ENCODE measurements at places on chromosomes 7 and 10.

DNA sequence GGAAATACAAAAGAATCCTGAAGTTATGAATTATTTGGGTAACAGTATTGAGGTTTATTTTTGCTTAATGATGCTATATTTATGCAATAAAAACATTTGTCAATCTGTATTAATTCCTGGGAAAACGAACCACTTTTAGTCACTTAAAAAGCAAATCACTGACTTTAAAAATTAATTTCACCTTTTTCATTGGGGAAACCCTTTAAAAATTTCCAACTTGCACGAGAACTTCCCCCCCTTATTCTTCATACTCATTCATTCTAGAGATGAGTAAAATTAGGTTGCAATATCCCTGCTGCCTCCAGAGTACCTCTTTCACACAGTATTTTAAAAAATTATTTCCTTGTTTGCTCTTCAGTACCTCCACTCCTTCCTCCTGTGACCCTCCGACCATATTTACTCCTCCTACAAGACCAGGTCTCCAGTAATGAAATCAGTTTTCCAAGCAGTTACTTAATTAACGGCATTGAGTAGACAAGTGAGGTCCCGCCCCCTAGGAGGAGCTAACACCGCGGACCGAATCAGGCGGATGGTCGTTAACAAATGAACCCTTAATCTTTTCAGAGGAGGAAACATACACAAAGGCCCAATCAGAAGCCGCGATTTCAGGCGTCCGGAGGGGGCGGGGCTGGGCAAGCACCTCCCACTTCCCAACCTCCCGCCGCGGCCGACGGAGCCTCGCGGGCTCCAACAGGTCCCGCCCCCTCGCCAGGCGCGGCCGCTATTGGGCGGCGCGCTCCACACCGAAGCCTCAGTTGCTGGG lies 465 bp upstream of the TRIM24 start:
- DNase-seq, result peak; percentile 97

GRCh38 chr7:96315125-96315512 lies 6.8 kb downstream of the SLC25A13 start:
- DNase-seq, result no peak

DNA sequence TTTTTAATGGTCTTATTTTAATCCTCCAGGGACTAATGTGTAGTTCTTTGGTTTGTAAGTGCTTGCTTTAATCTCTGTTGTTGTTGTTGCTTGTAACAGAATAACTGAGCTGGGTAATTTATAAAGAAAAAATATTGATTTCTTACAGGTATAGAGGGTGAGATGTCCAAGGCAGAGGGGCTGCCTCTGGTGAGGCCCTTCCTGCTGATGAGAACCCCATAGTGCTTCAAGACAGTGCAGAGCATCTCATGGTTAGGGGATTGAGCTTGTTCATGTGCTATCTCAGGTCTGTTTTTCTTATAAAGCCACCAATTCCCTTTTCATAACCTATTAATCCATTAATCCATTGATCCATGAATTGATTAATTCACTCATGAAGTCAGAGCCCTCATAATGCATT lies 516.3 kb upstream of the KCND2 start:
- DNase-seq, result no peak

DNA sequence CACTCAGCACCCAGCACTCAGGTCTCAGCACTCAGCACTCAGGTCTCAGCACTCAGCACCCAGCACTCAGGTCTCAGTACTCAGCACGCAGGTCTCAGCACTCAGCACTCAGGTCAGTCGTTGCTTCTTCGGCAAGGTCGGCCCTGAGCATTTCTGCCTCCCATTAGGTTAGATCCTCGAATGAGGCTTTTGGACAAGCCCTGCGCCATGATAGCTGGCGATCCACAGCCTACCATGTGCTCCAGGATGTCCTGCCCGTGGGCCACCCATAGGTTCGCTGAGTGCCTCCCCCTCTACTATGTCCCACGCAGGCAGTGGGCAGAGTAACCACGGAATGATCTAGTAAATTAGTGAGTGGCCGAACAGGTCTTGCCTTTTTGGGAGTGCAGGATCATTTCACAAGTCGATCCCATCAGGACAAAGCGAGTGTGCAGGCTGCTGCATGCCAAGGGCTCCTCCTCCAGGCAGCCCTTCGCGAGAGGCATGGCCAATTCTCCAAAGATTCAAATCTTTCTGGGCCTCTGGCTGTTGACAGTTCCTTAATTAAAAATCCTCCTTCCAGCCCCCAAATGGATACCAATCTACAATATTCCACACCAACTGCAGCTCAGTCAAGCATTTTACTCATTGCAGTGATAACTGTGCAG lies 206.3 kb downstream of the ADARB2 start:
- no peak for DNase-seq

DNA sequence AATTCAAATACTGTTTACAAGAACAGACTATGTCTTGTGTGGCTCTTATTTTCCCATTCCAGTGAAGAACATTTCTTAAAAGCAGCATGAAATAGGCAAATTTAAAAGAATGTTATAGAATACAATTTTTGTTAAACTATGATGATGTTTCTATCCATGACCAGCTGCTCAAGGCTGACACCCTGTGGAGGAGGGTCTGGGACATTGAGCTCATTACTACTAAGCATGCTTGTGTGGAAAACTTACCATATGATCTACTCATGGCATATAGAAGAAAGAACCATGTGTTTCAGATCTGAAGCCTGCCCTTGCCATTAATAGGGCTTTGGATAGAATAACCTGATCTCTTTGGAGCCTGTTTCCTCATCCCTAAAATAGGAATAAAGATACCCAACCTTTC lies 125.0 kb downstream of the FOXP2 start:
- DNase-seq, result no peak

GRCh38 chr10:7027913-7028808 lies 382.7 kb downstream of the SFMBT2 start:
- no peak for DNase-seq

GRCh38 chr10:133258818-133259601 lies 17.7 kb downstream of the ADAM8 start:
- DNase-seq, result peak; percentile 36

- DNase-seq, result peak; percentile 66
Observed at GRCh38 chr7:2632733-2633537, 1.1 kb downstream of the TTYH3 start.

- DNase-seq, result no peak
Observed at GRCh38 chr10:58698777-58699356, 186.2 kb downstream of the BICC1 start.

DNA sequence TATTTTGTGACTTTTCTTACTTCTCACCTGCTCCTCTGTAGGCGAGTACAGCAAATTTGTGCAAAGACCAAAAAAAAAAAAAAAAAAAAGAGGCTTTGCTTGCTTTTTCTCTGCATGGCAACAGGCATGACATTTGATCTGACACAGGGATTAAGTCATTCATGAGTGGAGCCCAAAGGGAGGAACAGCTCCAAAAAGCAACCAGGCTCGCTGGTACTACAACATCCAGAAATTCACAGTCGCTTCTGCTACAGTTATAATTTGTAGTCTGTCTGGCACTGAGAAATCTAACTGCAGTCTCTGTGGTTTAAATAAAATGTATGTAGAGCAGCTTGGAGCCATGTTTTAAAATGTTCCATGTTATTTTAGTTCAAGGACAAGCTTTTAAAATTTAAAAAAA lies 31.7 kb downstream of the MKX start:
- DNase-seq, result peak; percentile 62

- no peak for DNase-seq
Observed at GRCh38 chr10:104028146-104028545, 57.5 kb downstream of the COL17A1 start.

- no peak for DNase-seq
Observed at GRCh38 chr10:105514106-105514505, 873.0 kb downstream of the SORCS3 start.

DNA sequence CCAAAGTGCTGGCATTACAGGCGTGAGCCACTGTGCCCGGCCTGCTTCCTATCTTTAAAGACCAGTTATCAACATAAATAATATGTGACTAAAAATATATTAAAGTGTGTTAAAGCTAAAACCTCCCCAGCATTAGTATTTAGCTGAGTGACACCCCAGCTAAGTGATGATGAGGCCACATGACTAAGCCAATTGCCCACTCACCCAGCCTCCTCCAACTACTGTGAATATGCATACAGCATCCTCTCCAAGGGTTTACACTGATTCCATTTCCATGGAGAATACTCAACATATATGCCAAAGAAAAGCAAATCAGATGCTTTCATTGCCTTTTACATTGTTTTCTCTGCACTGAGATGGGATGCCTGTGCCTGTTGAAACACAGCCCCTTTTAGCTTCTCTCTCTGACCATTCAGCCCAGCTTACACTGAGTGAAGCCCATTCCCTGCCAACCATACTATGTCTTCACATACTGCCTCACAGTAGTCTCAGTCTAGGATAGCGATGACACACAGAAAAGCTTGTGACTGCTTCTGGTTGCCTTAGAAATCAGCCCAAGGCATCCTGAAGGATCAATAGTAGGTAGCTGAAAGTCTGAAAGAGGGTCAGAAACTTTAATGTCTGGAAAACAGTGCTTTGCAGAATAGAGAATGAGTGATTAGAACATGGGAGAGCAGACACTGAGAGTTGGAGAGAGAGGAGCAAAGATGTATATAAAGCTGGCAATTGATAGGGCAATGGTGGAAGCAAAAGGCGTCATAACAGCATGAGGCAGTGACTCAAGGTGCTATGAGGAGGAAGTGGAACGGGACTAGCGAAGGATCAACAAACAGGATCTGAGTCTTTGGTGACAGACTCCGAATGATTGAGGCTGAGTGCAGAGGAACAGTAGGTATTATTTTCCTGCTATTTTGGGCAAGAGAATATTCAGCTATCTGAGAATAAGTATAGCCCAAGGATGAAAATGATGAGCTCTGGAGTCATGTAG lies 19.8 kb upstream of the ATE1 start:
- no peak for DNase-seq

DNA sequence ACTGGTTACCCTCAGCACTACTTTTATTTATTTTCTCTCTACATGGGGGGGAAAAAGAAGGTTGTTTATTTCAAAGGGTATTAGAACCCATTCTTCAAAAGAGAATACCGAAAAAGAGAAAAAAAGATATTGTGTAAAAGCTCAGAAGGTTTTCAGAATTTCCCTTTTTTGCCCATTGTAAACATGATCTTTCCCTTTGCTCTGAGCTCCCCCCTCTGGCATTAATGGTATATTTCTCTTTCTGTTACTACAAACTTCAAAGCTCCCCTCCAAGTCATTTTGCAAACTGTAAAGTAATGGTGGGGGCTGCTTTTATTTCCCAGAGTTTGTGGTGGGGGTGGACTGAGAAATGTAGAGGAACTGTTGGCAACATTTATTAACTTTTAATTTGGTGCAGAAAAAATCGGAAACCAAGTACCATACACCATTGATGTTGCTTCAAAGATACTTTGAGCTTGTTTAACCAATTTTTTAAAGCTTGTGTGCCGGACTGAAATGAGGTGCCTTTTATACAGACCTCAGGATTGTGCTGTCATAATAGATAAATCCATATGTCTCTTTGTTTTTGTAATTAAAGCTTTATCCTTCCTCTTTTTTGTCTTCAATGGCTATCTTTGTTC lies 181.5 kb downstream of the EXOC4 start:
- peak; percentile 37 for DNase-seq

DNA sequence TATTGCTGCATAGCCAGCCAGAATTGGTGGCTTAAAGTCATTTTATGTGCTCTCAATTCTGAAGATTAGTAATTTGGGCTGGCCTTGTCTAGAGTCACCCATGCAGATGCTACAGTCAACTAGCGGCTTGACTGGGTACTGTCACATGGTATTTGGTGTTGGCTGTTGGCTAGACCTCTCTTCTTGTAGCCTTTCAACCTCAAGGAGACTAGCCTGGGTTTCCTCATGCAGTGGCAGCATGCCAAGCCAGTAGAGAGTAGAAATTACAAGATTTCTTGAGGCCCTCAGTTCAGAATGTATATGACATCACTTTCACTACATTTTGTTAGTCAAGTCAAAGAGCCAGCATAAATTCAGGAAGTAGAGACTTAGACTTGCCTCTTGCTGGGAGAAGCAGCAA lies 3.7 kb upstream of the ZNF800 start:
- no peak for DNase-seq

DNA sequence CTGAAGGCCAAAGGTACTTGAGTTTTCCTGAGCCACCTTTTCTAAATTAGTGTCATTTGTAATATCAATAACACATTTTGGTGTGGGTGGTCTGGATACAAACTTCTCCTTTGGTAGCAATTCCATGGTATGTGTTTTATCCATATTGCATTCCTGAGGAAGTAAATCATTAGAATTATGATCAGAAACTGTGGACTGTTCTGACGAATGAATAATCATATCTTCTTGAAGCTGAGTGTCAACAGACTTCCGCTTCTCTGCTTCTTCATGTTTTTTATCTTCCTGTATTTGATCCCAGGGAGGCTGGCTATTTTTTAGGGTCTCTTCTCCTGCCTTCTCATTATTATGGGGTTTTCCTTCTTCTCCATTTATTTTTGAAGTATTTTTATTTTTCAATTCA lies 81.4 kb downstream of the NRBF2 start:
- DNase-seq, result no peak

GRCh38 chr10:112756235-112756527 lies 193.9 kb upstream of the TCF7L2 start:
- no peak for DNase-seq

DNA sequence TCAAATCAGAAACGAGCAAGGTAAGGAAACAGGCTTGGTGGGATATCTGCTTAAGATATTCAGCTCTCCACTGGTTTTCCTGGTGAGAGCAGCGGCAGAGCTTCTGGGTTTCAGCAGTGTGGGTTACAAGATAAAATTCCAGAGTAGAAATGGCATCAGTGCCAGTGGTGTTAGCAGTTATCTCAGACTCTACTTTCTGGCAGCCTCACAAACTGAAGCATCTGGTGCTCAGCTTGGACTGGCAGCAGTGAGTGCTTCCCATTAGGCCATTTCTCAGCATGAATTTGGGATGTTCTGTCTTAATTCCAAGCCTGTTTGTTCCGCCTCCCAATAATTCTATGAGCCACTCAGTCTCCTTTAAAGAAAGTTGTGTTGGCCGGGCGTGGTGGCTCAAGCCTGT lies 6.9 kb upstream of the GSTO2 start:
- no peak for DNase-seq

DNA sequence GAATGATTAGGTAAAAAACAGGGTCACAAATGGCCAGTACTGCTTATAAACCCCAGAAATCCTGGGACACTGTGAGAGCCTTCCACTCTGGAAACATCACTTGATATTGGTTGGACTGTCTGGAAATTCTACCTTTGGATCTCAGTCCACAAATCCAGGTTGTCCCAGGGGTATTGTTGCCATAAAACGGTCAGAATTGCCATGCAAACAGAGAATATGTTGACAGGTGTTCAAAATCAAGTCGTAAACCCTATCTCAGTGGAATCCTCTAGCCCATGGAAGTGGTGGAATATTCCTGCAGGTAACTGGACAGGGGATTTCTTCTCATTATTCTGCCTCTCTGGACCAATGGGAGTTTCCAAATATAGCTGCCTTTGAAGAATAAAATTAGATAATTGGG lies 31.2 kb upstream of the KCTD7 start:
- DNase-seq, result no peak

DNA sequence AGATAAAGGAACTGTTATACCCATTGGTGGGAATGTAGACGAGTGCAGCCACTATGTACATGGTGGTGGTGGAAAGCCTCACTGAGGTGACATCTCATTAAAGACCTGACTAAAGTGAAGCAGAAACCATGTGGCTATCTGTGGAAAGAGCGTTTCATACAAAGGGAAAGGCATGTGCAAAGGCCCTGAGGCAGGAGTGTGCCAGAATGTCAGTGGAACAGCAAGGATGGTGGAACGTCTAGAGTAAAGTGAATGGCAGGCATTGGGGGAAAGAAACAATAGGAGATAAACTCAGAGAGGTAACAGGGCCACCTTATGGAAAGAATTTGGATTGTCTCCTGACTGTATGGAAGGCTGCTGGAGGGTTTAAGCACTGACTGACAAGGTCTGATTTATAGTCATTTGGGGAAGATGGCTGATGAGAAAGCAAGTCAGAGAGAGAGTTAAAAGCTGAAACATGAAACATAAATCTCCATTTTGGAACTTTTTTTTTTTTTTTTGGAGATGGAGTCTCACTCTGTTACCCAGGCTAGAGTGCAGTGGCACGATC lies 245.7 kb downstream of the STK31 start:
- no peak for DNase-seq

Measured in muscle of arm (tissue), 14 donors.